ENCODE measurements at places on chromosomes 1 and 21. TPM values are rescaled to one million over a fixed set of nuclear protein-coding genes. Genes with fewer than 3 reads are reported as not detected.
A peak's percentile ranks its signal among the peaks of the same experiment; 100 is the strongest.

DNA sequence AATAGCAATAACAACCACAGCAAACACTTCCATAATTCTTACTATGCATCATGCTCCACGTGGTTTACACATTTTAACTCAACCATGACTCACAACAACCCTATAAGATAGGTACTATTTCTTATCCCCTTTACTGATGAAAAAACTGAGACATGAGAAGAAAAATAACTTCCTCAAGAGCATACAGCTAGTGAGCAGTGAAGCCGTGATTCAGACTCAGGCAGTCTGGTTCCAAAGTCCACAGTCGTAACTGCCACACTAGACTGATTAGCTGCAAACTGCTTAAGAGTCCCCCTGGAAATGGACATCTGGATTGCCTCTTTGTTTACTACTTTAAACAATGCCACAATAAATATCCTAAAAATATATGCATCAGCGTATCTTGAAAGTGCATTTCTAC lies 55.7 kb downstream of the PLD5 start:
- peak; percentile 14 for DNase-seq

GRCh38 chr1:91754348-91754747 lies 131.6 kb downstream of the TGFBR3 start:
- DNase-seq = peak; percentile 42

Gene MAN1A2
- total RNA-seq = 46.5 TPM

DNA sequence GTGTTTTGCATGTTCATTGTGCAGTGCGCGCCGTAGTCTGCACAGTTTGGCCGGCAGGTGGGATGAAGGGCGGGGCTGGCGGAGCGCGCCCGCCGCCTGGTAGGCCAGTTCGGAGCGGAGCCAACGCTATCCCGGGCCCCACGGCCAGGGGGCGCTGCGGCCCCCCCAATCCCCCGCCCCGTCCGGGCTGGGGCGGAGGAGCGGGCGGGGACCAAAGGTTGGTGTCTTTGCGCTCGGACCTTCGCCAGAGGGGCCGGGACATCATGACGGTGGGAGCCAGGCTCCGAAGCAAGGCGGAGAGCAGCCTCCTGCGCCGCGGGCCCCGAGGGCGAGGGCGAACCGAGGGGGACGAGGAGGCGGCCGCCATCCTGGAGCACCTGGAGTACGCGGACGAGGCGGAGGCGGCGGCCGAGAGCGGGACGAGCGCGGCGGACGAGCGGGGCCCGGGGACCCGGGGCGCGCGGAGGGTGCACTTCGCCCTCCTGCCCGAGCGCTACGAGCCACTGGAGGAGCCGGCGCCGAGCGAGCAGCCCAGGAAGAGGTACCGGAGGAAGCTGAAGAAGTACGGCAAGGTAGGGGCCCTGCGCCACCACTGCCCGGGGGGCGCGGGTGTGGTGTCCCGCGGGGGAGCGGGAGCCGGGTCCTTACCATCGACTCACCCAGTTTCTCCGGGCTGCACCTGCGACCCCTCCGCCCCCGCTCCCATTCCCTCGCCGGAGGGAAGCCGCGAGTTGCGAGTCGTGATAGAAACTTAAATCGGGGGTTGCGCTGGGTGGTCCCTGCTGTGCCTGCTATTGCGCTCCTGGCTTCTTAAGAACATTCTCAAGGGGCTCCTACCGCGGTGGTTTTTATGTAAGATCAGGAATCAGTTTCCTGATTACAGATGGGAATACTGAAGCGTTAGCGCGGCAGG lies at the start of gene C1orf115:
TSS of gene C1orf115 (plus strand) at position 224 of the 913 bp plus-strand sequence. CDS start at position 264, 40 bp downstream.
- peak; percentile 83 for DNase-seq

DNA sequence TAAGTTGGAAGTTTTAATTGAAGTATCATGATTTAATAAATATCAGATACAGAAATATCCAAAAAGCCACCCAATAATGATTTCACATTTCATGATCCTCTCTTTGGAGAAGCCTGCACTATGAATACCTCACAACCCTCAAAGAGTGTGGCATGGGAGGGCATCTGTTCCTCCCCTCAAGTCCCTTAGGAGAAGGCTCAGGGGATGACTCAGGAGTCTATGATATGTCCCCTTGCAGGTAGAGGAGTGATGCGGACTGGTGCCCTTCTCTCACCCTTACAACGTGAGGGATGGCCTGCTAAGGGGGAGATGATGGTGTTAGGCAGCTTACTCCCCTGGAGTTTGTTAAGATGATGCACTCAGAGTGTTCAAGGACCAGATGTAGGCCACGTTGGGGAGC lies 303.3 kb upstream of the DUSP10 start:
- no peak for DNase-seq

Gene AK5
- 18.1 TPM for total RNA-seq

DNA sequence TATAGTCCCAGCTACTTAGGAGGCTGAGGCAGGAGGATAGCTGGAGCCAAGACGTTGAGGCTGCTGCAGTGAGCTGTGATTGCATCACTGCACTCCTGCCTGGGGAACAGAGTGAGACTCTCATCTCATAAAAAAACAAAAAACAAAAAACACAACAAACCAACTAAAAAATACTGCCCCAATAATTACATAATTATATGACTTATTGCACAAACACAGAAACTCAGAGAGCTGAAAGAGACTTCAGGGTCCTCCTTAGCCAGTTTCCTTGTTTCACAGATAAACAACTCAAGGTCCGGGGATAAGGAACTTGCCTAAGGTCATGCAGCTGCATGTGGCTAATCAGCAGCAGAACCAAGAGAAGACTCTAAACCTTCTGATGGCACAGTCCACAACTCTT lies 11.9 kb downstream of the EXTL2 start:
- DNase-seq = no peak

Gene IL10
- not detected for total RNA-seq

Gene CFAP107
- total RNA-seq = not detected

DNA sequence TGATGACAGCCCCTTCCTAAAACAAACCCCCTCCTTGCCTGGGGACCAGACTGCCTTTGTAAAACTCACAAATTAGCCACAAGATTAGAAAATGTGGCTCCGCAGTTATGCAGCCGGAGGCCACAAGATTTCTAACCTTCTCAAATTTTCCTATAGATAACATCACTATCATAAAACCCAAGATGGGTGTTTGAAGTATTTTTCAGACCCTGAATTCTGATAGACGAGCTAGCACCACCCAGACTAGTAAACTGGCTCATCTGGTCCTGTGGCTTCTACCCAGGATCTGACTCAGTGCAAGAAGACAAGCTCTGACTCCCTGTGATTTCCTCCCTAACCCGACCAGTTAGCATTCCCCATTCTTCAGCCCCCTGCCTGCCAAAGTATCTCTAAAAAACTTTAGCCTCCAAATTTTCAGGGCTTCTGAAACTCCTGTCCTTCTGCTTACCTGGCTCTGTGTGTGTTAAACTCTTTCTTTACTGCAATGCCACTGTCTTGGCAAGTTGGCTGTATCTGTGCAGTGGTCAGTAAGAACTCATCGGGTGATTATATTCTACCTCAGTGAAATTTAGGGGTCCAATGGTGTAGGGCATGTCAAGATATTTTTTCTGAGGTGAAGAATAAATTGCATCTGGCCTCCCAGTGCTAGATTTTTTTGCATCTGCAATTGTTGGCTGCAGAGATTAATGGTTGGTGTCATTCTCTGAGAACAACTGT lies 102.1 kb downstream of the S1PR1 start:
- DNase-seq = peak; percentile 16

DNA sequence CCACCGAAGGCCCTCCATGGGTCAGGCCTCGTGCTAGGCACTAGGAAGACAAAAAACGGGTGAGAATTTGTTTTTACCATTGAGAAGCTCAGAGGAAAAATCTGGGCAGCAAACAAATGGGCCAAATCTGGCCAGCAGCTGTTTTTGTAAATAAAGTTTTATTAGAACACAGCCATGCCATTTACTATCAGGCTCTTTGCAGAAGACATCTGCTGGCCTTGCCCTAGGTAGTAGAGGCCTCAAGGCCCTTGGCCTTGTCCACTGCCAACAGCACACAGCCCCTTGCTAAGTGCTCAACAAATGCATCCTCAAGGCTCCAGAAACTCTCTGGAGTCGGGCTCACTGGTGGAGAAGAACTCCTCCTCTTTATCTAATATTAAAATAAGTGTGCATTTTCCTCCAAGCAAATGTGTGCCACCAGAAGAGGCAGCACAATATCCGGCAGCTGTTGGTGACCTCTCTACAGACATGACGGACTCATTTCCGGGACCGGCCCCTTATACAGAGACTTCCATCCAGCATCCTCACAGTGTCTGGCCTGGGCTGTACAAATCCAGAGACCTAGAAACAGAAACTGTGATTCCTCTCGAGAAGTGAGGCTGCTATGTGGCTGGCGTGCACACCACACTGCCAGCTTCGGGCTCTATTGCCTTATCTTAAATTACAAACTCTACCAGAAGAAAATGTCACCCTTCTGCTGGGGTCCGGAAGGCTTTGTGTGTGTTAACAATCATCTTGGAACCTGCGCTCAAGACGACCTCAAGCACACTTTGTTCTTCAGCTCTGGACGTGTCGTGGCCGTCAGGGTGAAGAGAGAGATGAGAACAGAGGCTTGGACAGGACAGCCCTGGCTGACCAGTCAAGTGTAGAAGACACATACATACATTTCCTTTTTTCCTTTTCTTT lies 203.9 kb downstream of the TOMM20 start:
- no peak for DNase-seq

GRCh38 chr1:2445823-2446215 lies 30.3 kb upstream of the PLCH2 start:
- no peak for DNase-seq

DNA sequence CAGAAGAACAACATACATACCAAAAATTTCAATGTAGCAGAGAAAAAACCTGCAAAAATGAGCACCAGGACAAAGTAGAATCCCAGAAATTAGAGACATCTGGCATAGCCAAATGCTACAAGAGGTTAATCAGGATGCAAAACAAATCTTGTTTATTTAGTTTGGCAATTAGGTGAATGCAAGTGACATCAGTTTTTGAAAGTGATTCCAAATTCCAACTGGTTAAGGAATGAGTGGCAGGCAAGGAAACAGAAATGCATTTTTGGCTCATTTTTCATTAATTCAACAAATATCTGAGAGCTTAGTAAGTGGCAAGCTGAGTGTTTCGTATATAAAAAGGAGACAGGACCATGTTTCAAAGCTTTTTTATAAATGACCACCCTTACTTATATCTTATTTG lies 21.3 kb downstream of the SCAF4 start:
- DNase-seq = no peak

Gene IGFN1
- total RNA-seq = 0.51 TPM

DNA sequence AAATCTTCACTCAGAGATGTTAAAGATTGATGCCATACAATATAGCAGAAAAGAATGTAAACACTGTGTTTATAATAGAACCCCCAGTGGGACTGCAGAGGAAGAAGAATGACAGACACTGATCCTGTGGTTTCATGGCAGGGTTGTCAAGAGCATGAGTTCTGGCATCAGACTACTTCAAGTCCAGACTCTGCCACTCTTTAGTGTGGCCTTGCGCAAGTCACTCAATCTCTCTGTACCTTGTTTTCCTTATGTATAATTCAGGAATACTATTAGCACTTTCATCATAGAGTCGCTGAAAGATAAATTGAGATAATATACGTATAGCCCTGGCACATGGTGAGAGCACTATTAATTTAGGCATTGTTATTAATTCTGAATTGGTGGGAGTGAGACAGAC lies 38.5 kb upstream of the BCL9 start:
- DNase-seq = no peak

Gene NR5A2
- 0.23 TPM for total RNA-seq

GRCh38 chr1:167993720-167994119 lies 56.8 kb upstream of the MPC2 start:
- DNase-seq = no peak

DNA sequence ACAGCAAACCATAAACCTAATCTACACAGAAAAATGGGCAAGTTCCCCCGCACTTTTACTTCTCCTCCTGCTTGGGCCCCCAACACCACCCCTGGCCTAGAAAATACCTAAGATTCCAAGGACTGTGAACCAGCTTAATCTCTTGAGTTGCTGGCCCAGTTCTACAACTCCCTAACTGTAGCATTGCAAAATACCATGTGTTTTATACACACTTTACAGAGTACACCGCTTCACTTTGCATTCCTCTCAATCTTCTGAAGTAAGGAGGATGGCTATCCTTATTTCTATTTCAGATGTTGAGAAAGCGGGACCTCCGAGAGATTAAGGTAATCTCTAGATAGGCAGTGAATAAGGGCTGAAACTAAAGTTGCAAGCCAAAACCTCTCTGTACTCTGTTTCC lies 408.3 kb upstream of the NR5A2 start:
- no peak for DNase-seq

GRCh38 chr1:174872615-174873058 lies 127.1 kb upstream of the CACYBP start:
- DNase-seq = no peak

- peak; percentile 72 for DNase-seq
Observed at GRCh38 chr1:234730770-234731568, 121.0 kb upstream of the IRF2BP2 start.

Gene RNF186
- total RNA-seq = not detected

DNA sequence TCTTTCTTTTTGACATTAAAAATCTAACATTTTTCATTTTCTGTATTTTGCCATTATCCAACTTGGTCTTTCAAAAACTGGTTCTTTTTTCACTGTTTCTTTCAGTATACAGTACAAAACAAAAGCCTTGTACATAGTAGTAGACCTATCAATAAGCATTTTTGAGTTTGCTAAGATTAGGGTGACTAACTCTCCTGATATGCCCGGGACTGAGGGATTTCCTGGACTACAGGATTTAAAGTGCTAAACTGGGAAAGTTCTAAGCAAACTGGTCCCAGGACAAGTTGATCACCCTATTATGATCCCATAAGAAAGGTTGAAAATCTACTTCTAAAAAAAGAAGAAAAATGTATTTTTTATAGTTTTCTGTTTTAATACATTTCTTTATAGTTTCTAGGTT lies 120.9 kb downstream of the USP25 start:
- peak; percentile 16 for DNase-seq

GRCh38 chr1:111366256-111366655 lies 61.3 kb downstream of the OVGP1 start:
- DNase-seq = no peak

Gene SIK1
- 0.12 TPM for total RNA-seq

DNA sequence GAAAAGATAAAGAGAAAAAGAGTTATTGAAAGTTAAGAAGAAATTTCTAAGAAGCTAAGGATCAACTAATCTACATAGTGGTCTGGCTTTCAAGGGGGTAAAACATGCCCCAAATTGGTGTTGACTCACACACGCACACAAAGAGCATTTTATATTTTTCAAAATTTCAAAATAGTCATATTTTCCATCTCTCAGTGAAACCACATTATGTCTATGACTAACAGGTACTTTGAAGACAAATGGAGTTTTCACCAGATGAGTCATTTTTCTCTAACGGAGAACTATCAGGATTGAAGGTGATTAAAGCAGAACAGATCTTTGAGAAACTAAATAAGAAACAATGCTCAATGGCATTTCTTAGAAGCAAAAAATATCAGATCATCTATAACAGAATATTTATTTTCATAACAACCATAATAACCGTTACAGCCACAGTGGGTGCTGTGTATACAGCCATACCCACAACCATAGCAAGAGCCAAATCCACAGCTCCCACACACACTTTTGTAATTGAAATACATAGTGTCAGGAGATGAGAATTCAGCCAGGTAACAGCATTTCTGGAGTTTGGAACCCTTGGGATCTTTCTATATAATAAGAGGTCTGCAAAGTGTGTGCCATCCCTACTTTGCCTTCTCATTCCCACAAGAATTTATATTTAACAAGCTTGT lies at the start of gene KRTAP21-3:
TSS of gene KRTAP21-3 (minus strand) at position 539 of the 671 bp plus-strand sequence. CDS start at position 521, 18 bp downstream.
- DNase-seq = peak; percentile 69

- no peak for DNase-seq
Observed at GRCh38 chr1:100924991-100925390, 29.1 kb downstream of the SLC30A7 start.

Gene OR14K1
- not detected for total RNA-seq

Data from Daoy (cell line).